ENCODE measurements at places on chromosomes 1 and 21.

DNA sequence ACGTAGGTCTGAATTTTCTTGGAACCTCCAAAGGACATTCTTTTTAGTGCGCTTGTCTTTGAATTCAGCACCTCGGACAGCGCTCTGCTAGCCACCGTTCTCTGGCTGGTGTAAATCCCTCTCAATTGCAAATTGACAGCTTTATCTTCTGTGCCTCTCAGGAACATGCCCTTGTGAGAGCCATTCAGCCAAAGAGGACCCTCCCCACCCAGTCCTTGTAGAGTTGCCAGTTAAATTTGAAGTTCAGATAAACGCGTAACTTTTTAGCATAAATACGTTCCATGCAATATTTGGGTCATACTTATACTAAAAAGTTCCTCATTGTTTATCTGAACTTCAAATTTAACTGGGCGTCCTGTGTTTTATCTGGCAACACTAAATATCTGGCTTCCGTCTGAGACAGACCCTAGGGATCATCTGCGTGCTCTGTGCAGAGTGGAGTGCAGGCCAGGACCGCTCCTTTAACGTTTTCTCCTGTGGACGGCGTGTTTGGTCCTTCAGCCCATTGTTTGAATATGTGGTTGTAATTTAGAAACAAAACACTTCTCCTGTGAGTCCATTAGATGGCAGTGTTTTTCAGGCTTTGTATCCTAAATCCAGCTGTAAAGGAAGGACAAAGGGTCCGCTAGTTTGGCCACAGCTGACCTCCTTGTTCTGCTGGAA lies 7.0 kb downstream of the KCNAB2 start:
- DNase-seq: peak; percentile 86

GRCh38 chr1:227947676-227948492 lies at the start of gene WNT9A:
TSS of gene WNT9A (minus strand) at chr1:227947932. CDS start at chr1:227947887, 45 bp downstream.
- DNase-seq: peak; percentile 97

- DNase-seq: no peak
Measured at GRCh38 chr1:38571726-38572125, 287.8 kb downstream of the RRAGC start.

- no peak for DNase-seq
Measured at GRCh38 chr1:156214024-156214748, 1.4 kb downstream of the PMF1 start.

DNA sequence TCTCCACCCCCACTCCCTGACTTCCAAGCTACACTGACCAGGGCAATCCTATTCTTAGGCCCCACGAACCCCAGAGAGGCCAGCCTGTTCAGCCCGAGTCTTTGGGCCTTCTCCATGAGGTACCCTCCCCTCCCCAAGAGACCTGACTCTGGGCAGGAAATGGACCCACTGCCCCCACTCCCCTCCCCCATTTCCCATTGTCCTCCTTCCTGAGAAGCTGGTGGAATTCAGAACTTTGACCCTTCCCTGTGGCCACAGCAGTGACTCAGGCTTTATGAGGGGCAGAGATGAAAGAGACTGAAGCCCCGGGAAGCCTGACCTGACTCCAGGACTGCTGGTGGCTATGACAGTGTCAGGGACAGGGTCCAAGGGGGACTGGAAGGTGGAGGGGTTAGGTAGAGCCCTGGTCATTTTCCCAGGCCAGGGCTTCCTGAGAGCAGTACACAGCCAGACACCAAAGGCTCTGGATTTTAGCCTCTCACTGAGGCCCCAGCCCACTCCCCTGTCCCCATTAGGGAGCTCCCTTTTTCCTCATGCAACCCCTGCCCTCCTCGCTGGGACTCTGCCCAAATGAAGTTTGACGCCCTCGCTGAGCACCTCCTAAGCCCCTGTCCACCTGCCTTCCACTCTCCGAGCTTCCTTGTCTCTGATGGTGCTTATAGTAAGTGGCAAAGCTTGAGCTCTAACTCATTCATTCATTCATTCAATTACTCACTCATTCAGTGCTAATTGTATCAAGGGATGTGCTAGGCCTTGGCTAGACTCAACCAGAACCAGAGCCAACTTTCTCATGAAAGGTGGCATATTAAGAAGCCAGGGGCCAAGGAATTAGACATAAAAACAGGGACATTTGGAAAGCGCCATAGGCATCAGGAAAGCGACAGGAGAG lies 3.0 kb downstream of the CRYBG2 start:
- no peak for DNase-seq

DNA sequence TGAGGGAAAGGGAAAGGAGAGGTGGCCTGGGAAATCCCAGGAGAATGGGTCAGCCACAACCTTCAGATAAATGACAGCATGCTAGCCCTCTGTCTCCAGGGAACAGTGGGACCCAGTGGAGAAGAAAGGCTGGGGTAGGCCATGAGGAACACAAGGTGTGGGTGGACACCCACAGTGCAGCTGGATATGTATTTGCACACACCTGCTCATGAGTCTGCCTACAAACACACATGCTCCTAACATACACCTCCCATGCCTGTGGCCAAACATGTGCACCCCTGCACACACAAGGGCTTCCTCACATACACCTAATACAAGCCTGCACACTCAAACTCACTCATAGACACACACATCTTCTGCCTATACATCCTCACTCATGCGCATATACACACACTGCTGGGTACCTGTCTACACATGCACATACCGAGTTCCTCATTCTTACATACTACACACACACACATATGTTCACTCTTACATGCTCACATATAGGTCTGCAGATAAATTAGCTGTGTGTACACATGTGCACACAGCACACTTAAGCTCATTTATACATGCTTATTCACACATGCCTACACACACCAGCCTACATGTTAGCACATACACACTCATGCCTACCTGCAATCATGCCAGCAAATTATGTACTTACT lies 3.6 kb downstream of the C1orf216 start:
- no peak for DNase-seq

- DNase-seq: no peak
Measured at GRCh38 chr1:89605692-89606091, 27.2 kb upstream of the LRRC8C start.

GRCh38 chr1:162367772-162368171 lies 8.9 kb downstream of the SPATA46 start:
- no peak for DNase-seq

- no peak for DNase-seq
Measured at GRCh38 chr1:29932626-29933025, 696.3 kb downstream of the PTPRU start.

GRCh38 chr1:67188137-67188536 lies 21.9 kb downstream of the IL23R start:
- DNase-seq: no peak

DNA sequence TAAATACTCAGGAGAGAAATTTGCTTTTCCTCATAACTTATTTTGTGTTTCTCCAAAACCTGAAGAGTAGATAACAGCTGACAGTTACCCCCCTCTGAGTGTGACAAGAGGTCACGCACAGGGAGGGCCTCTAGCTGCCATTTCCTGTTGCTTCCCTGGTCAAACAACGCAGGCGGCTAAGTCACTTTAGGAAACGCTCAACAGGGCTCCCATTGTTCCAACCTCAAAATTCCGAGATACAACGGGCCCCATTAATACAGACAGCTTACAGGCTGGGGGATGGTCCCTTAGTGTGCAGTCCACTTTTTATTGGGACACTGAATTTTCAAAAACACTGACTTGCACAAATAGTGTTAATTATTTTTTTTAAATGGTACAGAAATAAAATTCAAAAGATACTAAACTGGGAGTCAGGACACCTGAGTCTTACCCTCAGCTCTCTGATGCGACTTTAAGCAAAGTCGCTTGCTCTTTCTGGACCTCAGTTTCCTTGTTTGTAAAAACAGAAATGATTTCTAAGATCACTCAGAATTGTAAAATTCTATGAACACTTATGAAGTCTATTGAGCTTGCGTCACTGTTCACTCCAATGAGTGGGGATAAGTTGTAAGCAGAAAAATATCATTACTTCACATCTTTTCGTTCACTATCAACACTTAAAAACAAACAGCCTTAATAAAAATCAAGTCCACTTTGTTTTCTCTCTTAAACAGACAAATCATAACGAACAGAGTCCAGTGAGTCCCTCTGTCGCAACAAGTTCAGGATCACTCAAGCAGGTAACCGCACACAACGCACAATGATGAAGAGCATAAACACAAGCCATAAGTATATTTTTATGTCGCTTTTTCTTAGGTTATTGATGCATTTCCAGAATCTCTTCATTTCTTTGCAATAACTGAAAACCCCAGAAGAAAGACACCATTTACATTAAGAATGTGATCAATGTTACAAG lies 13.5 kb downstream of the LZIC start:
- peak; percentile 69 for DNase-seq

DNA sequence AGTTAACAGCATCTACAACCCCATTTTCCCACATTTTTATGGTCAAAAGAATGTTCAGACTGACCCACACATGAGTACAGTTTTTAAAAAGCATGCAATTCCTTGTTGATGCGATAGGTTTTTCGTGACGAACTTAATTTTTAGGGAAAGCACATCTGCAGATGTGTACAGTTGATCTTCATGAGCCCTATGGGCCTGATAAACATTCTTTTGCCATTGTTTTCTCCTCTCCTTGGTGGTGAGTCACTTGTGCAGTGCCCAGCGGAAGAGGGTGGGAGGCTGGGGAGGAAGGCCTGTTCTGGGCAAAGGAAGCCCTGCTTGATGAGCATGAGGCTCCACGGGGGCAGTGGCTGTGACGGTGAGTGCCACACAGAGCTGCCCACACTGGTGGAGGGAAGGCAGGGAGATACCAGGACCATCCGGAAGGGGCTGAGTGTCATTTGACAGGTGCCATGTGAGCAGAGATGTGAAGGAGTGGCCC lies 5.3 kb downstream of the ARF1 start:
- no peak for DNase-seq

DNA sequence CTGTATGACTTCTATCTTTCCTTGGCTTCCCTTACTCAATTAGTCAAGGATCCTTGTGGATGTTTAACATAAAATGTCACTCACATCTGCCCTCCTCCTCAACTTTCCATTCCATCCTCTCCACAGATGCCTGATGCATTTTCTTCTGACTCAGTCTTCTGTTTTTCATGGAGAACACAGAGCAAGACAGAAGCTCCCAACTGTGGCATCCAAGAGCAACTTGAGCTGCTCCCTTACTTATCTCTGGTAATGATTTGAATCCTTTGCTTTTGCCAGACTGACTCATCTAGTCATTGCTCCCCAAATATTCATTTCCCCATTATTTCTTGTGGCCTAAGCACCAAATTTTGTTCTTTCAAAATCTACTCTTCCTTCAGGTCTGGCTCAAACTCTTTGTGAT lies 120.6 kb downstream of the LYPLAL1 start:
- DNase-seq: no peak

GRCh38 chr1:37479255-37480124 lies 5.1 kb downstream of the ZC3H12A start:
- no peak for DNase-seq

GRCh38 chr1:61152469-61153105 lies 70.2 kb downstream of the NFIA start:
- DNase-seq: no peak

- DNase-seq: no peak
Measured at GRCh38 chr21:27220416-27220815, 253.5 kb upstream of the ADAMTS5 start.

DNA sequence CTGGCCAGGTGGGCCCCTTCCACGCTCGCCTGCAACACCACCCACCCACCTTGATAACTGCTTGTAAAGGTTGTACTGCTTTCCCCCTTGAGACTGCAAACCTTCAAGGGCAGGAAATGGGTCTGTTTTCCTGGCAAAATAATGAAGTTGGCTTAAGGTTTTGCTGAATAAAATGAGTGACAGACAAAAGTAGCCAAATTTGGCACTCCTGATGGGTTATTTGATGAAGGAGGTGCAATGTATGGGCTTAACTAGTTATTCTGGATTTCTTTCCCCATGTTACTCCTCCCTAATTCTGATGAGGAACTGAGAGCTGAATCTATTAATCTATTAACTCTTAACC lies 14.6 kb upstream of the HLCS start:
- DNase-seq: no peak

DNA sequence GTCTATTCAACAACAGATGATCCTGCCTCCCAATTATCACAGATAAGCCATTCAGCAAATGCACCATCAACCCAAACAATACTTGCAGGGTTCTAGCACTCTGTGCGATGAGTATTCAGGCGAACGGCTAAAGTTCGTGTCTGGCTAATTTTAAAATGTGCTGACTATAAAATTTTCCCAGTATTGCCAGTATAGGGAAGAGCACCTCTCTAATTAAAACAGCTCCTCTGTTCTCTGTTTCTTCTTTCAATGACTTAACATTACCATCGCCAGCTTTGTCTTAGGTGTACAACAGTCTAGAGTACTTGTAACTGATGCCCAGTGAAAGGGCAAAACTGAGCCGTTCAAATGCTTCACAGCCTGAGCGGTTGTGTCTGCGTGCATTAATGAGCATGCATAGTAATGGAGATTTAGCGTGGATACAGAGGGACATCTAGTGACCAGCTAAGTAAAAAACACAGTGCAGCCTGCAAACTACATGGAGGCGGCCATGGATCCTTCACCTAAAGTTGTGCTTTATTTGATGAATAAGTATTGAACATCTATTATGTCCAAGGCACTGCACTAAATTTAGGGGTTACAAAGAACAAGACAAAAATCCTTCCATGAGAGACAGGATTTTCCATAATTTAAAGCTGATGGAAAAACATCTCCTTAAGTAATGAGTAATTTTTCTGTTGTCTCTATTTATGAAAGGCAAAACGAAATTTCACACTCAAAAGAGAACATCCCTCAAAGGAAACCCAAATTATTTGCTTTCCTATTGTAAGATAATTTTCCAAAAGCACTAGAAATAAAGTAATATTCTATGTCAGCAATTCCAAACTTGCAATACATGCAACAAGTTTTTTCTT lies 120.0 kb downstream of the SETD4 start:
- peak; percentile 51 for DNase-seq

- DNase-seq: no peak
Measured at GRCh38 chr1:205017001-205017400, 26.0 kb upstream of the CNTN2 start.

- no peak for DNase-seq
Measured at GRCh38 chr1:108791790-108792189, 45.3 kb downstream of the STXBP3 start.

DNA sequence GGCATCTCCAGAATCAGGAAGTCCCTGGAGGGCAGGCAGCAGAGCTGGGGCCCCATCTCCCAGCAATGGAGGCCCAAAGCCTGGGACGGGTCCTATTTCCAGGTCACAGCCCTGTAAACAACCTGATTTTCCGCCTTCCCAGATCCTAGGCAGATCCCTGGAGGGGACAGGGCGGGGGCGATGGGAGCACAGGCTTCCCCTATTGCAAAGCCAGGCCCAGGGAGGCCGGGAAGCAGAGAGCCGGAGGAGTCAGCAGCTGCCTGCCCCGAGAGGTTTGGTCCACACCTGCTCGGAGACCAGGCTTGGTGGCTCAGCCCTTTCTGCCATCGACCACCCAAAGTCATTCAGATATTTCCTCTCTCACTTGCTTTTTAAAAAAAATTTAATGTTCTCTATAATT lies 29.2 kb downstream of the CASZ1 start:
- no peak for DNase-seq

- no peak for DNase-seq
Measured at GRCh38 chr1:65939636-65940035, 146.9 kb downstream of the PDE4B start.

DNA sequence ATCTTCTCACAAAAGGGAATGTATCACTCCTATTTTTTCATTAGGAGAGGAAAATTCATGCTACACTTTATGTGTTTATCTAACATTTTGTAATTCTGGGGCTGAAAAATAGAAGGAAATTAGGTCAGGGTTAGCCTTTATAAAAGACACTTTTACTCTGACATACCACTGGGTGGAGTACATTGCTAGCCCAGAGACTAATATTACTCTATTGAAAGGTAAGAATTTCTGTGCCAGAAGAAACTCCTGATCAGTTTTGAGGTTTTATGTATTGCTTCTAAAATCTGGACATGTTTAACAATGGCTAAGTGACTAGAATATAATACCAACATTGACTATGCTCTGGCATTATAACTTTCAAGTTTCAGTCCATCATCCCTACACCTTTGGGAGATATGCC lies 724.6 kb downstream of the USP25 start:
- no peak for DNase-seq
